WTC11 (cell line): ENCODE measurements at places on chromosomes 1 and 21.

- peak overlapping the region; percentile 50 for H3K27ac ChIP-seq
- H3K36me3 ChIP-seq: no peaks in the 10 kb centered on the region
These were observed 67.3 kb upstream of the ADGRL2 start for GRCh38 chr1:81733480-81733879.

DNA sequence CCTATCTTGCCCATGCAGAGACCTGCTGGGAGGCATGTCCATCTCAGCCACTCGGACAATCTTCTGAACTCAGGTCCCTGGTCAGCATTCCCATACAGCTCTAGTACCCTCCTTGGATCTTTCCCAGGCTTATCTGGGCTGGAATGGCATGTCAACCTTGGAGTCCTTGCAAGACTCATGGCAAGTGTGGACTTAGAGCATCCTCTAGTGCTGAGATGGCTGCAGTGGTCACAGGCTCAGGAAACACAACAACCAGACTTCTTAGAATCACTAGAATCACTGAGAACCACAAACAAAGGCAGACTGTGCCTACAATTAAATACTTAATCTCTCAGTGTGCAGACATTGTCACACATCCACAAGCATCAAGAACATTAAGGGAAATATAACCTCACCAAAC, 73.1 kb upstream of the TSHB start:
- peaks cover 7% of the 10 kb centered on the region; the same call in 1 of the 2 replicates for H3K27me3 ChIP-seq
- DNase-seq: peak; percentile 42
- H3K4me1 ChIP-seq: no peaks in the 10 kb centered on the region

- no peaks in the 10 kb centered on the region; the same call in 1 of the 2 replicates for H3K27me3 ChIP-seq
- peaks cover 12% of the 10 kb centered on the region for H3K4me1 ChIP-seq
- DNase-seq: no peak
- H3K27ac ChIP-seq: no peak overlapping the region
- H3K4me3 ChIP-seq: no peak overlapping the region
These were observed 107.8 kb upstream of the FOXD3 start for GRCh38 chr1:63214553-63214952.

DNA sequence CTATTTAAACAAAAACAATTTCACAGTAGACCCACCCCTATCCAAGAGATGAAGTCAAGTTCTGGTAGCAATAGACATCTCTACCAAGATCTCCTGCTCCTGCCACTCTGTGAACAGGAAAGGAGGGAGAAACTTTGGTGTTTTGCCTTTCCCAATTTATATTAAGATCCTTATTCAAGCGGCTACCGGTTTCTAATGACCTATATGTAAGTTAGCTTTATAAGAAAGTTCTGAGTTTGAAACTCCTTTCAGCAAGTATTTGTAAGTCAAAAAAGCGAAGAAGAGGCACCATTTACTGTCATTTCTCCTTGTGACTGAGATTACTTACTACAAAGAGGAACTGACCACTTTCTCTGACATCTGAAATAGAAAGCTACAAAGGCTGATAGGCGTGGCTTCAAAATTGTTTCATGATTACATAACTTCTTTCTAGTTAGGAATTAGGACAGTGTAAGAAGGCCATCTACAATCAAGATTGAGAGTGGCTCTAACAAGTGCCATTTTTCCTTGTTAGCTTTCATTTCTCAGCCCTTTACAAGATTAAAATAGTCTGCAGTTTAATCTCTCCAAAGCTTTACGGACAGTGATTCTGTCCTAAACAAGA, at the start of gene MNDA:
MNDA (plus strand) TSS at position 448 of the 604 bp plus-strand sequence. CDS start 10,803 bp downstream, outside the sequence.
- peaks cover 3% of the 10 kb centered on the region; the same call in 1 of the 2 replicates for H3K27me3 ChIP-seq
- H3K27ac ChIP-seq: no peak within 1 kb of the TSS
- no peak for DNase-seq
- no peak within 1 kb of the TSS for H3K4me3 ChIP-seq

DNA sequence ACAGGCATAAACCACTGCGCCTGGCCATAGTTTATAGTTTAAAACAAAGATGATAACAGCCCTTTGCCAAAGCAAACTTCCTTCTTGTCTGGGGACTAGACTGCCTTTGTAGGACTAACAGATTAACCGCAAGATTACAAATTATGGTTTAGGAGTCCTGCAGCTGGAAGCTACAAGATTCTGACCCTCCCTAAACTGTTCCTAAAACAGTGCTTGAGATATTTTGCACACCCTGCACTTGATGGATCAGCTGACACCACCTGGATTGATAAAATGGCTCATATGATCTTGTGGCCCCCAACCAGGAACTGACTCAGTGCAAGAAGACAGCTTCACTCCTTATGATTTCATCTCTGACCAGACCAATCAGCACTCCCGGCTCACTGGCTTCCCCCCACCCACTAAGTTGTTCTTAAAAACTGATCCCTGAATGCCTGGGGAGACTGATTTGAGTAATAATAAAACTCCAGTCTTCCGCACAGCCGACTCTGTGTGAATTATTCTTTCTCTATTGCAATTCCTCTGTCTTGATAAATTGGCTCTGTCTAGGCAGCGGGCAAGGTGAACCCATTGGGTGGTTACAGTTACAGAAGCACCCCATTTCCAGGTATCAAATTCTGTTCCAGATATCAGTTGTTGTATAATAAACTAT, 13.8 kb upstream of the RNF11 start:
- H3K36me3 ChIP-seq: no peaks in the 10 kb centered on the region
- DNase-seq: no peak
- H3K4me3 ChIP-seq: no peak overlapping the region
- no peaks in the 10 kb centered on the region for H3K27me3 ChIP-seq
- H3K27ac ChIP-seq: no peak overlapping the region
